ENCODE measurements at places on chromosomes 3 and 15.

DNA sequence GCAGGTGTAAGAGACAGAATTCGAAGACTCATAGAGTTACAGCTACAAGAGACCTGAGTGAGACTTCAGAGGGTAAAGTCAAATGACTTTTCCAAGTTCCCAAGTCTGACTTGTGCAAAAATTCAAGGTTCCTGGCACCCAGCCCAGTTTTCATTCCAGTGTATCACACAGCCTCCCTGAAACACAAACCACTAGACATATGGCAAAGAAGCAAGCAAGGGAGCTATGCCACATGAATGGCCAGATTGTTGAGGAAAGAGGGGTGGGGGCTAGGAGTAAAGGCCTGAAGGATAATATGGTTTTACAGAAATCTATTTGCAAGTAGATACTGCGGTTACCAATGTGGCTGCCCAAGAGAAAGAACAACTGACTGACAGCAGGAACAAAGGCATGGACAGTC lies 301.2 kb downstream of the MECOM start:
- DNase-seq = no peak

- no peak for DNase-seq
Observed at GRCh38 chr3:40281995-40282394, 27.5 kb upstream of the EIF1B start.

GRCh38 chr15:79967298-79968182 lies 3.5 kb downstream of the BCL2A1 start:
- DNase-seq = no peak

GRCh38 chr3:144390786-144391185 lies 419.2 kb downstream of the DIPK2A start:
- no peak for DNase-seq

- DNase-seq = peak; percentile 62
Observed at GRCh38 chr3:126394179-126394976, at the start of gene CFAP100. Gene CFAP100 (plus strand): TSS chr3:126394909. CDS start chr3:126396001, 1,092 bp downstream.

- DNase-seq = no peak
Observed at GRCh38 chr3:83740504-83740903, 1218.3 kb upstream of the CADM2 start.

GRCh38 chr3:122893282-122893681 lies 98.4 kb downstream of the SLC49A4 start:
- no peak for DNase-seq

DNA sequence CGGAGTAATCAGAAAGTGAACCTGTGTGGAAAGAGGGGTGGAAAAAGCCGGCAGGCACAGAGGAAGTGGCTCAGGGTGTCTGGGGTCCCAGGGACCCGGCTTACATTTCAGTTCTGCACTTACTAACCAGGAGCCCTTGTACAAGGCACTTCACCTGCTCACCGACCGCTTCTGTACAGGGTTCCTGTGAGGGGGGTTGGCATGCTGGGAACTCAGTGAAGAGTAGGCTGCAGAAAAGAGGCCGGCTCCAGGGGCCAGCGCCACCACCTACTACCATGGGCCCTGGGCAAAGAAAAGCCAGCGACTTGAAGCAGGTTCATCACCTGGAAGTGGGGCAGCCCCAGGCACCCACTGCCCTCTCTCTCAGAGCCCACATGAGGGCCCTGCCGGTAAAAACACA lies 6.2 kb downstream of the STIMATE start:
- DNase-seq = no peak

Measured in frontal cortex (tissue), 4 donors.